Stimulated activated CD4-positive, alpha-beta T cell treated with anti-CD3 and anti-CD28 coated beads, TNF-alpha, amount 100 ng/mL, for 4 hours (primary cell): ENCODE measurements at places on chromosomes 4 and X.

DNA sequence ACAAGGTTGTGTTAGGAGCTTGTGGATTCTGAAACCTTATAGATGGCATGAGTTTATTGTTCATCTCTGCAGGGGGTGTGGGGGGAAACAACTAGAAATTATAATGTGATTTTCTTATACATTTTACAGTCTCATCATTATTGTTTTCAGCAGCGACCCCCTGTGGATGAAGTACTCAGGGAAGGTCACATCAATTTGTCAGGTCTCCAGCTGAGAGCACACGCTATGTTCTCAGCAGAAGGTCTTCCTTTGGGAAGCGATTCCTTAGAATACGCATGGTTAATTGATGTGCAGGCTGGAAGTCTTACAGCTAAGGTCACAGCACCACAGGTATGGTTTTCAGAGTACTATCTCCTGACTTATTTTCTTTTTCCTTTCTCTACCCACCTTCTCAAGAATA is 72.2 kb downstream of the BLTP1 start:
- no peak for DNase-seq

GRCh38 chrX:149568701-149569296 is 18.5 kb downstream of the MAGEA9B start:
- DNase-seq, result no peak

- peak; percentile 26 for DNase-seq
Observed at GRCh38 chr4:40916880-40917279, 167.1 kb downstream of the NSUN7 start.

DNA sequence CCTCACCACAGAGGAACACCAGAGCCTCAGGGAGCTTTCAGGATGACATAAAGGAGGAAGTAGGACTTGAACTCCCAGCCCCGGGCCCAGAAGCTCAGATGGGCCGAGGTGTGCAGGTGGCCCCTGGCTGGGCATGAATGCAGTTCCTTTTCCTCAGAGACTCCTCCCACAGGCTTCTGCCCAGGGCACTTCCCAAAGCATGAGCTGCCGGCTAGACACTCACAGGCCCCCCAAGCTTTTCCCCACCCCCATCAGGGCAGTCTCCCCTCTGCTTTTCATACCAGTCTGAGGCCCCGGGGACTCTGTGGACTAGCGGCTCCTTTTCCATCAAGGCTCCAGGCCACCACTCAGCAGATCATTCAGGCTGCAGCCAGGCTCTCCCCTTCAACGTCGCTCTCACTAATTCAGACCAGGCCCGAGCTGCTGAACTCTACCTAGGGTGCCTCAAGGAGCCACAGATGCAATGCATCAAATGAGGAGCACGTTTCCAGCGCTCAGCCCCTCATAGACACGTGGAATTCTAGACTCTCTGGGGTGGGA is 36.9 kb downstream of the HMX1 start:
- no peak for DNase-seq

GRCh38 chr4:92339676-92340075 is 35.9 kb downstream of the GRID2 start:
- no peak for DNase-seq

GRCh38 chr4:166662266-166662843 is 571.9 kb downstream of the SPOCK3 start:
- no peak for DNase-seq

- DNase-seq, result no peak
Observed at GRCh38 chrX:150694738-150695410, 1.7 kb downstream of the MTMR1 start.

DNA sequence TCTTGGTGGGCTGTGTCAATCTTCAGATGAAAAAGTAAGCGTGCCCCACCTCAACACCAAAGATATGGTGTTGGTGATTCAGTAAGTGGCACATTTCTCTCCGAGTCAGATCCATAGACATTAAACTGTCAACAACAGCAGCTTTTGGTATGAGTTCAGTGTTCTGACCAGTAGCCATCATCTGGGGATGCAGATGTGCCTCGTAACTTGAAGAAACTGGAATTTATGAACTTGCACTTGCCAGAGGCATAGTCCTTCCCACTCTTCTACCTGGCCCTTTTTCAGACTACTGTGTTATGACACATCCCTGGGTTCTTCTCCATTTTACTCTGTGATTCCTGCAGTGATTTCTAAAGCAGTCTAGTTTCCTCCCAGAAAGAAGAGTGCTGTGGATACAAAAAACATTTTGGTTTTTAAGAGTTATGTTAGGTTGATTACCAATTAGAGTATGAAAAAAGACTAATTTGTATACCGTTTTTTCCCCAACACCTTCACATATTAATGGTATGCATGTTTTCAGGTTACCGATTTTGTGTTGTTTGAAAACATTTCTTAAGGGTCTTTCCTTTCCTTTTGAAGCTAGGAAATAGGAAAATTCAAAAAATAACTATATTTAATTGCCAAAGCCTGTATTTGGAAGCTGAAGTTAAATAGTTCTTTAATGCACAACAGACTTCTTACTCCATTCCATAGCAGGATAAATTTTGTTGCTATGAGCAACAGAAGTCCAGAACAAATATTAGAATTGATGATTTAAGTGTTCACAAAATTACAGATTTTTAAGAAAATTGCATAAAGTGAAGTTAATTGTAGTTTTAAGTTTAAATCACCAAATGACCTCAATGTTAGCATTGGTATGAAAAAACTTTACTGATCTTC is 39.3 kb downstream of the NUDT6 start:
- no peak for DNase-seq

DNA sequence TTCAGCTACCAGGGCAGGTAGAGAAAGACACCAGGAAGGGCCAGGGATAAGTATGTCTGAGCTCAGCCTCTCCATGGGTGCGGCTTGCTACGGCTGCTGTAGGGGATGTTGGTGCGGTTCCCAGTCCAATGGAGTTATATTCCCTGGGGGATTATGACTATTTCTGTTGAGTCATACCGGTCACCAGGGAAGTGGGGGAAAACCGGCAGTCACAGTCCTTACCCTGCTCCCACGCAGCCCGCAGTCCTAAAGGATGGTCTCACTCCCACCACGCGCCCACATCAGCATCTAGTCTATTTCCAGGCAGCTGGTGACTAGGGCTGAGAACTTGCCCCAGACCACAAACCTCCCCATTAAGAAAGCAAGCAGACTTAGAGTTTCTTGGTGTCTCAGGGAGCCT is 191.6 kb downstream of the VEGFC start:
- no peak for DNase-seq

DNA sequence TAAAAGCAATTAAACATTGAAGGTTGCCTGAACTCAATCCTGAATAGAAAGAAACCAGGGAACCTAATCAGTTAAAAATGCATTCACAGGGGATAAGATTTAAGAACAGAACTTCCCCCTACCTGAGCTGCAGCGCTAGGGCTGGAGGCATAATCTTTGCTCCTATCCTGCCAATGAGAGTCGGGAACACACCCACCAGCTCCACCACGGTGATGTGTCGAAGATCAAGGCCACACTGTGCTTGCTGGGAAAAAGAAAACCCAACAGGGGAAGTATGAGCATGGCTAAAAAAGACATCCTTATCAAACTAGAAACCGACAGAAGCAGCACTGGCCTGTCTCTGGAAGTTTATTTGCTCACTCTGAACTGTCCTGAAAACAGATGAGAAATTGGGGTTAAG is 66.3 kb downstream of the SRPX start:
- no peak for DNase-seq

DNA sequence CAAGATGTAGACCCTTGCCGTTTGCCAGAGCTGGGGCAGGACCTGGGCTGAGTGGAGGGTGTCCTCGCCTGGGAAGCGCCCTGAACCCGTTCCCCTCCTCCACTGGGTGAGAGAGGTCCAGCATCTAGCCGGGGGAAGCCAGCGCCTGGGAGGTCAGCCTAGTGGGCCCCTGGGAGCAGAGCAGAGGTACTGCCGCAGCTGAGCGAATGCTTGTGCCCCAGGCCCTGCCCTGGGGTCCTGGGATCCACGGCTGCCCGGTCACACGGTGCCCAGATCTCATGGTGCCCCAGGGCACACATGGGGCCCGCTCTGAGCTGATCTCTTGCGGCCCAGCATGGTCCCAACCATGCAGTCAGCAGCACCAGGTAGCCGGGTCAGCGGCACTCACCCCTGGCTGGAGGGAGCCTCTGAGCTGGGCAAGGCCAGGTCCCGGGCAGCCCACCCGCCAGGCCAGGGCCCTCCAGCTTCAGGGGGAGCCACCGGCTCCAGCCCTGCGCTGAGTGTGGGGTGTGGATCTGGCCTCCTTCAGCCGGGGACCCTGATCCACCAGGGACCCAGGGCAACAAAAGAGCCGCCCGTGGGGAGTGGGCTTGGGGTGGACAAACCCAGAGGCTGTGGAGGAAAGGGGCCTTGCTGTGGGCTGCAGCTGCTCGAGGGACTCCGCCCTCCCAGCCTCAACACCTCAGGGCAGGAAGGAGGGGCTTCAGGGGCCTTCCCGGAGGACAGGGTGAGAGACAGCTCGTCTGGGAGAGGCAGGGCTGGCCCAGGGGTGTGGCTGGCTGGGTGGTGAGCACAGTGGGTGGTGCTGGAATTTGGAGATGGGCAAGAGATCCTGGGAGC is 4.1 kb upstream of the CPLX1 start:
- DNase-seq, result no peak

- peak; percentile 26 for DNase-seq
Observed at GRCh38 chrX:12771445-12772069, 19.7 kb upstream of the PRPS2 start.

GRCh38 chrX:142999199-142999701 is 26.5 kb upstream of the SPANXN4 start:
- DNase-seq, result no peak
